ENCODE measurements at places on chromosomes 6 and 20. TPM values are rescaled to one million over a fixed set of nuclear protein-coding genes. Genes with fewer than 3 reads are reported as not detected.

DNA sequence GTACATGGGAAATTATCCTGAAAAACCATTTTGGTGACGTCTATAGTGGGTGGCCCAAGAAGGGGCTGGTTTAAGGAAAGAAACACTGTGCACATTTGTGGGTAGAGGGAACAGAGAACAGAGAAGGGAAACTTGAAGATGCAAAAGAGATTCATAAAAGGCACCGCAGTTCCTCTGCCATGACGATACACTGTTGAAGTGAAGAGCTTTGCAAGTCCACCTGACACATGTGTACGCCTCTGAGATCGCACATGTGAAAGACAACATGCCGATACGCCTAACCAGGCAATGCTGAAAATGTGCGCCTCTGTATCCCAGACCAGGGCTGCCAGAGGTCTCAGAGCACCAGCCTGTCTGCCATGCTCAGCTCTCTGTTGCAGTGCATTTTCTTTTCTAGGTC is 180.9 kb downstream of the KIF16B start:
- no peak for DNase-seq

- DNase-seq, result no peak
These were observed 200.2 kb downstream of the CENPW start for GRCh38 chr6:126540161-126540560.

DNA sequence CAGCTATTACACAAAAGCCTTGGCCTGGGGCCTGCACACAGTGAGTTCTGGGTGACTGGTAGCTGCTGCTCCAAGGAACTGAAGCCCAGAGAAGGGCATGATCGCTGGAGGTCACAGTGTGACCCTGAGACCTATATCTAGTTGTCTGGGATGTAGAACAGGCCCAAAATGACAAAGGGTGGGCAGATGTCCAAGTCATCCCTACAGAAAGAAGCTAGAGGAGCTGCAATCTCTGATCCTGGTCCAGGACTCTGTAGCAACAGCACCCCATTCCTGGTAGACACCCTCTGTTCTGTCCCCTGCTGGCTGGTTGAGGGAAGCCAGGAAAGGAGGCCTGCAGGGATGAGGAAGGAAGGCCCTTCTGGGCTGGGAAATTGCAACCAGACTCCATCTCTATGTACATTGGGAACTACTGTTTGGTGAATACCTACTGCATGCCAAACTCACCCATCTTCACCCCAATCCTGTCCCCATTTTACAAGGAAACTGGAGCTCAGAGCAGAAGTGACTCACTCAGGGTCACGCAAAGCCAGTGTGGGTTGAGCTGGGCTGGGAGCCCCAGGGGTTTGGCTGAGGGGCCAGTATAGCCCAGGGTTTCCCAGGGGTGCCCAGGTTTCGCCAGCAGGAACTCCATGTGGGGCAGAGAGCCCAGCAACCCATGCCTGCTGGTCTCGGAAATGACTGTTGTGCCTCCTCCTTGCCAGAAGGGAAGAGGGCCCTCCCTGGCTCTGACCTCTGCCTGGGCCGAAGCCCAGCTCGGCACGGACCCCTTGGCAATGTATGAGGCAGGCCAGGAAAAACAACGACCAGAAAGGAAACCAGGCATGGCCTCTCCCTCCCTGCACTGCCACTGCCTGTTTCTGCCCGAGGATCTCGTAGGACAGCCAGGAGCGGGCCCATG is 44.9 kb upstream of the TLDC2 start:
- DNase-seq, result peak; percentile 34

- no peak for DNase-seq
These were observed 154.8 kb upstream of the RAB32 start for GRCh38 chr6:146388736-146389364.

DNA sequence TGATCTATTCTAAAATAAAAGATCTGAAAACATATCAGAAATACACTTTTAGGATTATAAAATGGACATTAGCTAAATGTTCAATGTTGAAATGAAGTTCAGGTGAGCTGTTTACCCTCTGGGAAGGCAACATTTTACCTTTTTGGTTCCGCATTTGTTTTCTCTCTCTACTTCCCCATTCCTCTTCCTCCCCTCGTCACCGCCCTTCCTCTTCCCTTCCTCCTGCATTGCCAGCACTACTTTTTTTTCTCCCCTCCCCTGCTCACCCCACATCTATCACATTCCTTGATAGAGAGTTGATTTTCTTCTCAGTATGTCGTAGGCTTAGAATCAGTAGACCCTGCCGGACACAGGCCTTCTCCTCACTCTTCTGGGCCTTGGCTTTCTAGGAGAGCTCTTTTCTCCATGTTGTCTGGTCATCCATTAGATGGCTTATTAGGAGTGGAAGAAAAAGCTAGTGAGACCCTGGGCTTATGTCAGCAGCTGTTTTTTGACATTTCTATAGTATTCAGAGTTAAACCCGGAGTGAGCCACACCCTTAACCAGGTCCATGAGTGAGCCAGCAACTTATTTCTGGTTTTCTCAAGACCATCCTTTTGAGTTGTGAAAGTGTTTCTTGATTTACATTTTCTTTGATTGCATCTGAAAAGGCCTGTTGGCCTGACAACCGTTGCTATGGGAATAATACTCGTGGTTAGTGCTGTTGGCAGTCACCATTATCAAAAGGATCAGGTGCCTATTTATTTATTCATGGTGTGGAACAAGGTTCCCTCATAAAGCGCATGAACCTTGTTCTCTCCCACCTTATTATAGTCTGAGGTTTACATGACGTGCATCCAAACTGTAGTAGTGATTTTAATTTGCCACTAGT is 90.9 kb downstream of the DTD1 start:
- no peak for DNase-seq

DNA sequence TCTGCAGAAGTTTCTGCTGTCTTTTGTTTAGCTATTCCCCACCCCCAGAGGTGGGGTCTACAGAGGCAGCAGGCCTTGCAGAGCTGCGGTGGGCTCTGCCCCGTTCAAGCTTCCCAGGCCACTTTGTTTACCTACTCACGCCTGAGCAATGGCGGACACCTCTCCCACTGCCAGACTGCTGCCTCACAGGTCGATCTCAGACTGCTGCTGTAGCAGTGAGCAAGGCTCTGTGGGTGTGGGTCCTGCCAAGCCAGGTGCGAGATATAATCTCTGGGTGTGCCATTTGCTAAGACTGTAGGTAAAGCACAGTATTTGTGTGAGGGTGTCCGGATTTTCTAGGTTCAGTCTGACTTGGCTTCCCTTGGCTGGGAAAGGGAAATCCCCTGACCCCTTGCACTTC is 23.6 kb upstream of the ZNF337 start:
- no peak for DNase-seq

DNA sequence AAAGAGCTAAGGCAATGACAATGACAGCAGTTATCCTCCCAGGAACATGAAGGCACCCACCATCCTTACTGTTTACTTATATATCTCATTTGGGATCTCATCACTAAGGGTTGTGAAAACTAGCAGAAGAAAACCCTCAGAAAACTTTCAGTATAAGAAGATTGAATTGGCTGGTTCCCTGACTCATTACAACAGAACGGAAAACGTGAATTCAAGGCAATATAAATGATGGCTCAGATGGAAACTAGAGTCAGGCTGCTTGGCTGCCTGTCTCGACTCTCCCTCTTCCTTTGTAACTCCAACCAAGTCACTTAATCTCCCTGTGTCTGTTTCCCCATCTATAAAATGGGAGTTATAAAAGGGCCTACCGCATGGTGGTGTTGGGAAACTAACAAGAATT is 387.1 kb upstream of the JARID2 start:
- DNase-seq, result no peak

DNA sequence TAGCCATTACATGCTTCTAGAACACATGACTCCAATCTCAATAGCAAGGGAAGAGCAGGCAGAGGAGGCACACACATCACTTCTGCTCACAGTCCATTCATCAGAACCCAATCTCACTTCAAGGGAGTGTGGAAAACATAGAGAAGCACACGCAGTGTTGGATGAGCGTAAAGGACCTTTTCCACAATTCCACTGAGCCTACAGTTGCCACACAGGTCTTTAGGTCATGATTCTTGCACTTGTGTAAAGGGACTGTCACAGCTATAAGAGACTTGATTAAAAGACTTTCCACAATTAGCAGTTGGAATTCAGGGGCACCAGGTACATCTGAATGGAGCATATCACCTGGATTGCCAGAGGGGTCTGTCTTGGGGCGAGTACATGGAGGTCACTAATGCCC is 86.2 kb downstream of the TBC1D7 start:
- DNase-seq, result no peak

The POU5F1 gene
- not detected for total RNA-seq

The RIN2 gene
- 27.2 TPM for total RNA-seq

The TGM3 gene
- total RNA-seq, result not detected

Data from gastrocnemius medialis (tissue), 4 donors.